Activated naive CD4-positive, alpha-beta T cell treated with anti-CD3 and anti-CD28 coated beads, Interleukin-2, amount 50 U/mL, for 72 hours (primary cell): ENCODE measurements at places on chromosomes 1 and 21.

GRCh38 chr1:15757575-15758342 lies 836 bp upstream of the FBLIM1 start:
- no peak for DNase-seq

- no peak for DNase-seq
These were observed 7.4 kb upstream of the HYI start for GRCh38 chr1:43460988-43461693.

- DNase-seq = no peak
These were observed 15.8 kb downstream of the GADD45A start for GRCh38 chr1:67700692-67701410.

GRCh38 chr1:43345120-43345519 lies 7.5 kb downstream of the MPL start:
- peak; percentile 7 for DNase-seq

GRCh38 chr1:208985231-208985630 lies 598.3 kb upstream of the CAMK1G start:
- DNase-seq = no peak

DNA sequence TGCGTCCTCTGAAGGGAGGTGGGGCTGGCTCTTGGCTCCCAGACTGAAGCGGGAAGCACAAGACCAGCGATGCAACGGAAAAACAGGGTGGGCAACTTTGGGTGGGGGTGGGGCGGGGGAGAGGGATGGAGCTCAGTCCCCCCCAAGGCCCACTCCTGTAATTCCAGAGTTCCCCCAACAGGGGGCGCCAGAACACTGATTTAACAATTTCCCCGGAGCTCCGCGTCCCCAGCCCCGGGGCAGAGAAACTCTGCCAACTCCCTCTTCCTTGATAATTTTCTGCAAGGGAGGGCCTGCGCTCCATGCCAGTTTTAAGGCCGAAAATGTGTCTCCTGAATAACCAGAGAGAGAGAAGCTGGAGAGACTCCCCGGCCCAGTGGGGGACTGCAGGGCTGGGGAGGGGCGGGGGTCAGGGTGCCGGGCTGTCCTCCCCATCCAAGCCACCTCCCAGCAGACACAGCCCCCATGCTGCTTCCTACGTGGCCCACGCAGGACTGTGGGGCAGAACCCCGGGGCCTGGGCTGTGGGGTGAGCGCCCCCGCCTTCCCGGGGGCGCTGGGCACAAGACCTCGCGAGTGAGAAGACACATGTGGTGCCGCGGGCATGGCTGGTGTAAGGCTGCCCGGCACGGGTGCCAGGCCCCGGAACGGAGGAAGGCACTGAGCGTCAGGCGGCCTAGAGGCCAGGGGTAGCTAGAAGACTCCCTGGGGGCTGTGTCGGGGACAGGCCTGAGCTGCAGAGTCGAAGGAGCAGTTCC lies 51.4 kb downstream of the KIF21B start:
- no peak for DNase-seq

DNA sequence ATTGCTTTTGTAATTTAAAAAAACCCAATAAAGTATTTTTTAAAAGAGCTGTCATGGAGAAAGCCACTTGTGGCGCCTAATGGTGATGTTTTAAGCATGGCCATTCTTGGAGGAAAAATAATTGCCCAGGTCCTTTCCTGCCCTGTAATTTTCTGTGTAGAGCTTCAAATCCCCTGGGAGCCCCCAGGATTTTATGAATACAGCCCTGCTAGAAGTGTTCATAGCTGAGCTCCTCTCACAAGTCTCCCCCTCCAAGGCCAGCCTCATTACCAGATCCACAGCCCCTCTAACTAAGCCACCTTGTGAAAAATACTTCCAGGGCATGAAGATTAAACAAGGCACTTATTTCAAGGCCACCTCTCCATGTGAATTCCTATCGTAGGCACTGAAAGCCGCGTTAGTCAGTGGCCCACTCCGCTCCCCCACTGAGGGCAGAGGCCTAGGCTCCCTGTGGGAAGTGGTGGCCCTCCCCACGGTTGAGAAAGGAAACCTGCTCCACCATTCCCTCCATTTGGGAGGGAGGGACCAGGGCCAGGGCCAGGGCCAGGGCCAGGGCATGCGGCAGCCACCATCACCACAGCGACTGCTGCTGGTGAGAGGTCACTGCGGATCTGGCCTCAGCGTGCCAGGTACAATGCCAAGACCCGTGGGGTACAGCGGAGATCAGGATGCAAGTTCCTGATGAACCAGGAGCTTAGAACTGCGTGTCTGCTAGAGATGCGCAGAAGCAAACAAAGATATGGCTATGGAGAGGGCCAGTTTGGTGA lies 83.1 kb downstream of the KCNN3 start:
- DNase-seq = no peak

GRCh38 chr1:77643456-77643855 lies 39.0 kb downstream of the ZZZ3 start:
- DNase-seq = no peak

- DNase-seq = no peak
These were observed 561 bp downstream of the OLFM3 start for GRCh38 chr1:101995984-101996745.

DNA sequence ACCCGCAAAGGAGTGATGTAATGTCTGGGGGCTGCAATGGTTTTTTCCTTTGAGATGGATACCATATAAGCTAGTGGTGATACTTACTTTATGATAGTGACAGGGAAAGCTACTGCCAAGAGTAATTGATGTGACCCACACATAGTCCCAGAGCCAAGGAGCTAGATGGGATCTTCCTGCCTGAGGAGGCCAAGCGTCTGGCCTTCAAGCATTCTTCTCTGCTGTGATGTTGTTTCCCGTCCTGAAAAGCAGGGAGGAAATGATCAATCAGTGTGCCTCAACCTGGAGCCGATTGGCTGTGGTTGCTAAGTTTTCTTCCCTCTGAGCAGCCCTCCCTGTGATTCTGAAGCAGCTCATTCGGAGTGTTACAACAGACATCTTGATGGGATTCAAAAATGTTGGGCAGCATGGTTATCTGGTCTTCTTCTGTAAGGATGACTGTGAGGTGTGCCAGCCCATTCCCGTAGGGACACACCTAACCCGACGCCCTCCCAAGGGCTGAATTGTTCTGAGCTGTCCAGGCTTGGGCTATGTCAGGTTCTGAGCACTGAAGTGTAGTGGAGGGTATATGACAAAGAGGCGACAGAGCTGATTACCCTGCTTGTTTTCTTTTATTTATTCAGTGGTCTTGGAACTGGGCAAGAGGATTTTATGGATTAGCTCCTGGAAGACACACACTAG lies 56.7 kb downstream of the UCK2 start:
- no peak for DNase-seq

- no peak for DNase-seq
These were observed 330.6 kb downstream of the DSCAM start for GRCh38 chr21:40516335-40516734.

- DNase-seq = no peak
These were observed 46.9 kb downstream of the ZSCAN20 start for GRCh38 chr1:33519240-33519884.

- DNase-seq = no peak
These were observed 12.8 kb upstream of the FUBP1 start for GRCh38 chr1:77991638-77992037.

GRCh38 chr21:44804762-44805161 lies 3.1 kb upstream of the UBE2G2 start:
- no peak for DNase-seq

- no peak for DNase-seq
These were observed 131.9 kb upstream of the B3GALT2 start for GRCh38 chr1:193318347-193318746.

GRCh38 chr1:153434746-153435455 lies 18.6 kb downstream of the S100A7A start:
- no peak for DNase-seq

- DNase-seq = no peak
These were observed 36.3 kb upstream of the CLIC4 start for GRCh38 chr1:24708938-24709337.

GRCh38 chr1:7912743-7913557 lies 27.7 kb downstream of the TNFRSF9 start:
- DNase-seq = no peak

DNA sequence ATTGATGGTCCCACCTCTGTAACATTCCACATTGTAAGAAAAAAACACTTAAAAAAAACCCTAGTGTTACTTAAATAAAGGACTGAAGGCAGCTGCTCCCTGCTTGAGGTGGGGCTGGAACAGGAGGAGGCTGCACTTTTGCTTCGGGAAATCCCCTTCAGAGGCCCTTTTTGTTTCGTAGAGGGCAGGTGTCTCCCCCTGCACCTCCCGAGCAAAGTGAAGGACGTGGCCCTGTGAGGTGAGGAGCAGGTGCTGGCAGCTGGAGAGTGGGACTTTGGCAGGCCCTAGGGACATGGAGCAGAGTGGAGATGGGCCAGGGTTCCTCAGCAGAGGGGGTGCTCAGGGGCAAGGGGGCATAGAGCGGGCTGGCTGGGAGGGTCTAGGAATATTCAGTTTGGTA lies 33.4 kb upstream of the WNT4 start:
- peak; percentile 27 for DNase-seq

DNA sequence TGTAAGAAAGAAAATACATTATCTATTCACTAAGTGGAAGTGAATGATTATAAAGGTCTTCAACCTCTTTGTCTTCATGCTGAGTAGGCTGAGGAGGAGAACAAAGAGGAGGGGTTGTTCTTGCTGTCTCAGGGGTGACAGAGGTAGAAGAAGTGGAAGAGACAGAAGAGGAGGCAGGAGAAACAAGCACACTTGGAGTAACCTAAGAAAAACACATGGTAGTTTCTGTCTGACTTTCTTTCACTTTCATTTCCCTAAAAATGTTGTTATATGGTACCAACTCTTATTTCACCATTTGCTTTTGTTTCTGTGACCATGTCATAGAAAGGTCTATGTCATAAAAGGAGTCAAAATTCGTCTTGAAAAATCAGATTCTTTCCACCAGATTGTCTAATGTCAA lies 696.6 kb upstream of the BRINP3 start:
- no peak for DNase-seq

DNA sequence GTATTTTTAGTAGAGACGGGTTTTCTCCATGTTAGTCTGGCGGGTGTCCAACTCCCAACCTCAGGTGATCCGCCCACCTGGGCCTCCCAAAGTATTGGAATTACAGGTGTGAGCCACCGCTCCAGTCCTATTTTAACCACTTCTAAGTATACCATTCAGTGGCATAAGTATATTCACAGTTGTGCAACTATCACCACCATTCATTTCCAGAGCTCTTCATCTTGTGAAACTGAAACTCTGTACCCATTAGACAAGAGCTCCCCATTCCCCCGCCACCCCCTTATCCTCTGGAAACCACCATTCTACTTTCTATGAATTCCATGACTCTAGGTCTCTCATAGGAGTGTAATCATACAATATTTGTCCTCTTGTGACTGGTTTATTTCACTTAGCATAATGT lies 40.2 kb upstream of the CAMTA1 start:
- no peak for DNase-seq

- no peak for DNase-seq
These were observed 357.4 kb upstream of the PLXNA2 start for GRCh38 chr1:208601561-208601960.

GRCh38 chr1:3649342-3650247 lies at the start of gene WRAP73:
Gene WRAP73 (minus strand): TSS chr1:3650103. CDS start chr1:3649999, 104 bp downstream.
- peak; percentile 93 for DNase-seq

GRCh38 chr1:82555501-82555900 lies 754.8 kb downstream of the ADGRL2 start:
- no peak for DNase-seq

DNA sequence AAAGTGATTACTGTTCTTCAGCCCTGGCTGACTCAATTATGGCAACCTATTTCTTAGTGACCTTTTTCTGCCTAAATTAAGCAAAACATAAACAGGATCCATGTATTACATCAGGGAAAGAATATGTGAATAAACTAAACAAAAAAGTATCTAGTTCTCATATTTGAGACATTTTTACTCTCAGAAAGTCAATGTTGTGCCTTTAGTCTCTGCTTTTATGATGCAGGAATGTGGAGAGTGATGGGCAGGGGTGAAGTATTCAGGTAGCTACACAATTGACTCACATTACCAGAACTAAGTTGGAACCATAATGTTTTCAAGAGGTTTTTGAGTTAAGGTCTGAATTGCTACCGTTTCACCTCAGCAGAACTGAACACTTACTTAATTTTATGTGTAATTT lies 462.7 kb upstream of the CXADR start:
- DNase-seq = no peak

DNA sequence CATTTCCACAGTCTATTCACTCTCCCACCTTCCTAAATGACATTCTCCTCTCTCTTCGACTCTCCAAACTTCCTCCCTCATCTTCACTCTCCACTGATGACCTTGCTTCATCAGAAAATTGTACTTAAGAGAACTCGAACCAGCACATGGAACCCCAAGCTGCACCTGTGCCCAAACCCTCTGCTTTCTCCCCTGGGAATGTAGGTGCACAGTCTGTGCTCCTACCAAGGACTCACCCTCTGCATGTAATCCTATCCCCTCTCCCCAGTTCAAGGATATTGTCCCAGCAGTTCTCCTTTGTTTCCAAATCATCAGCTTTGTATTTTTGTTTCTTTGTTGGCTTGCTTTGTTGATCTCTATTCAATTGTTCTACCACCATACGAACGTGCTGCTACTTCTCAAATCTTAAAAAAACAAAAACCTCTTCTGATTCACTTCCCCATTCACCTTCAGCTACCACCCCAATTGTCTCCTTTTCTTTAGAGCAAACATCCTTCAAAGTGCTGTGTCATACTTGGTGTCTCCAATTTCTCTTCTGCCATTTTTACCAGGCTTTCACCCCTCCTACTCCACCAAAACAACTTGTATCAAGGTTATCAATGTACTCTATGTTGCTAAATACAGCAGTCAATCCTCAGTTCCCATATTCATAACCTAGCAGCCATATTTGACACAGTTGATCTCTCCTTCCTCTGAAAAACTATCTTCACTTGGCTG lies 26.8 kb downstream of the RAB3B start:
- DNase-seq = no peak

DNA sequence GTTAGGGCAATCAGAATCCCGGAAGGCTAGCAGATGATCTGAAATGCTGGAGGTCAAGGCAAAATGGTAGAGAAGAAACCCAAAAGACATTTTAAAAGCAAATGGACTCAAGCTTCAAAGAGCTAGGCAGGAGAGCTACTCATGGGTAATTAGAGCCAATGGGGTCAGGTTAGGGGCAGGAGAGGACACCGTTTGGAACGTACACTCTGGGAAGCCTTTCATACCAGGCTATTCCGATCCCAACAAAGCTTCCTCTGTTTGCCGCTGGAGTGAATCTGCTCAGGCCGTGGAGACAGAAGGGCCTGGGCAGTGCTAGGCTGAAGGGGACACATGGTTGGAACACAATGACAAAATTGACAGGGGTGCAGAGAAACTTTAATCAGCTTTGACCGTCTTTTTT lies 346.6 kb downstream of the RPS6KC1 start:
- DNase-seq = no peak

- peak; percentile 17 for DNase-seq
These were observed 38.7 kb downstream of the FASLG start for GRCh38 chr1:172697534-172698002.

DNA sequence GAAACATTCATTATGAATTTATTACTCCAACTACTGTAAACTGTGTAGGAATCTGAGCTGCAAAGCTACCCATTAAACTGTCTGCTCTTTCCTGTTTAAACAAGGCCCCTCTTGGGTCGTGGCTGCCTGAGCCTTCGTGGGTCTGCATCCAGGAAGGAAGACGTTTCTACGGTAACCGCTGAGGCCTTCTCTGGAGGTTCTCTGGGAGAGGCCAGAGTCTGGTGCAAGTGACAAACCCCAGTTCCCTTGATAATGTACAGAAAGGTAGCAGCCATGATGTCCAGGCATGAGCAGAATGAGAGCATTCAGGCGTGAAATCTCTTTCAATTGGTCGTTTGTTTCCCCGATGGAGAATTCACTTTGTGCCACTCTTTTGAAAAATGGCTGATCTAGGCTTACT lies 350.2 kb downstream of the PLPP3 start:
- no peak for DNase-seq

- no peak for DNase-seq
These were observed 17.2 kb downstream of the CFAP410 start for GRCh38 chr21:44321846-44322450.
